ENCODE measurements at places on chromosomes 7 and 10. TPM values are rescaled to one million over a fixed set of nuclear protein-coding genes. Genes with fewer than 3 reads are reported as not detected.
A peak's percentile ranks its signal among the peaks of the same experiment; 100 is the strongest.

DNA sequence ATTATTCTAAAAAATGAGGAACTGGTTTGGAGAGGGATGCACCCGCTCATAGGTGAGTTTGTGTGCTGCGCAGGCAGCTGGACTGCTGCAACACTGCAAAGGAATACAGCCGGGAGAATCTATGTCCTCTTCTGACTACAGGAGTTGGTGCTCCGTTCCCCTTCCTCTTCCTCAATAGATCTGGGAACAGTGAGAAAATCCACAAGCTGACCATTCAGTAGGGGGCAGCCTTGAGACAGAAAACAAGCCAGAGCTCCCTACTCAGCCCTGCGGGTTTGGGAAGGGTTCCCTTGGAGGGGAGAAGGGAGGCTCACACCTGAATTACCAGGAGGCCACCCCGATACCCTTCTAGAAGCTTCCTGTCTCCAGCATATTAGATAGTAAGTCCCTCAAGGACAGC, 87.3 kb upstream of the FOXI2 start:
- DNase-seq = no peak

DNA sequence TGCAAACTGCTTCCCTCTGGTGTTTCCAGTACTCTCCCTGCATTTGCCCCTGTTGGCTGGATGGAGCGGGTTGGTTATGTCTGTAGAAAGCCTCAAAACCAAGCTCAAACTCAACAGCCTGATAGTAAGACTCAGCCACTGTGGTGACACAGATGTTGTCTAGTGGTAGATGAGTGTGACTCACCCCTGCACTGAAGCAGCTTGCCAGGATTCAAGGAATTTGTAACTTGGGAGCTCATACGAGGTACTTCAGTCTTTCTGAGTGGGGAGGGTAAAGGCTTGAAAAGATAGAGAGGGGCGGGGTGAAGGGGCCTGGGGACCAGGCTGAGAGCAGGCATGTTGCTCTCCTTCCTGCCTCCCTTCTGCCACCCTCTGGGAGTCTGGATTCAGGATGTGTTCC, 22.9 kb upstream of the AQP1 start:
- no peak for DNase-seq

DNA sequence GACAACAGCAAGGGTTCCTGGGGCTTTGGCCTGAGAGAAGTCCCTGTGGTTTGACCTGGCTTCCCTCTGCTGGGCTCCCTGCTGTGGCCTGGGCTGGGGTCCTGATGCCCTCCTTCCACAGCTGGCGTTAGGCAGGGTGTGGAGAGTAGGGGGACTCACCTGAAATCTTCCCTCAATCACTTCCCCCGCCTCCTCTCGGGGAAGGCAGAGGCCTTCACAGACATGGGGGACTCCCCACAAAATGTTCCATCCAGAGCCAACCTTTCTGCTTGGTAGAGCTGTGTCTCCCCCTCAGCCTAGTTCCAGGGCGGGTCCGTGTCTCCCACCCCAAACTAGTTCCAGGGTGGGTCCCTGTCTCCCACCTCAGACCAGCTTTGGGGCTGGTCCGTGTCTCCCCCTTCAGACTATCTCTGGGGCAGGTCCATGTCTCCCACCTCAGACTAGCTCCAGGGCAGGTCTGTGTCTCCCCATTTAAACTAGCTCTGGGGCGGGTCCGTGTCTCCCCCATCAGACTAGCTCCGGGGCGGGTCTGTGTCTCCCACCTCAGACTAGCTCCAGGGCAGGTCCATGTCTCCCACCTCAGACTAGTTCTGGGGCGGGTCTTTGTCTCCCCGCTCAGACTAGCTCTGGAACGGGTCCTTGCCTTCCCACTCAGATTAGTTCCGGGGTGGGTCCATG, 2.2 kb downstream of the PVRIG start:
- no peak for DNase-seq

DNA sequence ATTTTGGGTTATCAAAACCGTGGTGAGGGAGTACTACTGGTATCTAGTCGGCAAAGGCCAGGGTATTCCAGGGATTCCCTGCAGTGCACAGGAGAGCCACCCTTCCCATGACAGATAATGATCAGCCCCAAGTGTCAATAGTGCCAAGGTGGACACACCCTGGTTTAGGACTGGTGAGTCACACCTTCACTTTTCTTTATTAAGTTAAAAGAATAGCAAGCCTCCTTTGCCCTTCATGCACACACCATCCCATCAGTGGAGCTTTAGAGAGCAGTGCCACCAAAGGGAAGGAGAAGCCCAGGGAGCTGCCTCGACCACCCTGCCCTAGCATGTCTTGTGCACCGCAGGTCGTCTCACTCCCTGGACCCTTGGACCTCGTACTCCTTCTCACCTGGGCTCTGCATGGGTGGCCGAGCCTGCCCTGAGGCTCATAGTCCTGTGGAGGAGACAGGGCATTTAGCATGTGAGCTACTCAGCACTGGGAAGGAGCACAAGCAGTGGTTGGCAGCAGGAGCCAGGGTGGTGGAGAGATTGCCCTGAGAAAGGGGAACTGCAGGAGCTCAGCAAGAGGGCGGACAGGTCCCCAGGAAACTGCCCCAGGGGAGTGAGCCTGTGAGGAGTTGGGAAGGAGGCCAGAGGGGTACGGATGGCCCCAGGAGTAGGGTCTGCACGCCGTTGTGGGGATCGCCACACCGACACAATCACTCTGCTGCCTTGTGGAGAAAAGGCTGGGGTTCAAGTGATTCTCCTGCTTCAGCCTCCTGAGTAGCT, 17.4 kb downstream of the UBE2D4 start:
- no peak for DNase-seq

DNA sequence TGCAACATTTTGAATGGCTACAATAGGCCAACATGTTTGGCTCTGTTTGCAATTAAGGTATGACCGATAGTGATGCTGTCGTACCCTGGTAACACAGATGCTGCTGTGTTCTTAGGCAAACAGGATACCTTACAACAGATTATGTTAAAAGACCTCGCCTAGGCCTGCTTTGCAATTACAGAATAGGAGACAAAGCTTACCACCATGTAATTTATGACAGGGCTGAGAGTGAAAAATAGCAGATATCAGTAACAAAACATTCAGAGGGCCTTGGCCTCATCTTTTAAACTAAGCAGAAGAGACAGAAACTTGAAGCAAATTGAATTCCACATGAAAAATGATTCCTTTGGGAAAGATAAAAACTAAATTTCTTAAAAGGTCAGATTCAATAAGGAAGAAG, 29.4 kb upstream of the ABLIM1 start:
- no peak for DNase-seq

GRCh38 chr7:157469181-157470016, 132.6 kb downstream of the DNAJB6 start:
- no peak for DNase-seq

DNA sequence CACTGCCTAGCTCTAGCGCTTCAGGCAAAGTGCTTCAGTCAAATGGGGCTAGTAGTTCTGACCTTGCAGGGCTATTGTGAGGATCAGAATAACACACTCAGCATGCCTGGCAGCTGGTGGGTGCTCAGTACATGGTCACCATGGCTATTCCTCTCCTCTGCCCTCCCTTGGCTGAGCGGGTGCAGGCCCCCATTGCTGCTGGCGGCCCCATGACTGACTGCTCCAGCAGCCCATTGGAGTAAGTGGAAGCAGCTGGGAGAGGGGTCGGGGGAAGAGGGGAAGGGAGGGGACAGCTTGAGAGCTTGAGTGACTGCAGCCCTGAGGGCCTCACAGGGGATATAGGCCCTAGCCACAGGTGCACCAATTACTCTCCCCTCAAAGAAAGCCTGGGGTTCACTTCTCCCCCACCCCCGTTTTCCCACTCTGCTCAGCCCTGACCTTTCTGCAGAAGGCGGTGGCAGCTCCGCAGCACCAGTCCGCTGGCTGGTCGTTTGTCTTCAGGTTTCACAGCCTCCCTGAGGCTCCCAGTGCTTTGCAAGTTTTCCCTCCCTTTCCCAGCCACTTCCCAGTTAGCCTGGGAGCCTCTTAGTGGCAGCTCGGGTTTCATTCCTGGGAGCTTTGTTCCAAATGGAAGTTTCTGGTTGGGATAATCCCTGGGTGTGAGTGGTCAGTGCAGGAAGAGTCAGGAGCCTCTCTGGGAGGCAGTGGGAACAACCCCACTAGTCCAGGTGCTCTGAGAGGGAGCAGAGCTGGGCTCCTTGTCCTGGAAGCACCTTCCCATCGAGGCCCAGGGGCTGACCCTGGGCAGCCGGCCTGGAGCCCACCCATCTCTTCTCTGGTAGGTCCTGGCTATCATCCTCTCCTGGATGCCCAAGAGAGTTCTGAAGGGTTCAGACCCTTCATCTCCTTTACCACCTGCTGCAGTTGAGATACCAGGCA, 16.3 kb downstream of the FGF8 start:
- DNase-seq = no peak

GRCh38 chr10:116241085-116241484, 31.9 kb downstream of the GFRA1 start:
- no peak for DNase-seq

DNA sequence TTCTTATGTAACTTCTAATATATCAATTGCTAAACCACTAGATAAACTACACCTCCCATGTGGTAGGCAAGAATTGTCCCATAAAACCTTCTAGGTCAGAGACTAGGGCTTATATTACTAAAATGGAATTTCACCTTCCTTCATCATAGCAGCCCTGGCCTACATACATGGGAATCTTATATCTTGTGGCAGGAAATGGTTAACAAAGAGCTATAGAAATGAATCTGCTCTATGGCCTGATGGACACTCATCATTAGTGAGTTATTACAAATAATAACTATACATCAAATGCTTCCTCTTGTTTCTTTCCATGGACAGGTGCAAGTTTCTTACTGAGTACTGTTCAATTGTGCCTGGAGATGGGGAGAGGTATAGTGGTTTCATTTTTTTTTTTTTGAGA, 62.3 kb upstream of the PDLIM1 start:
- no peak for DNase-seq

DNA sequence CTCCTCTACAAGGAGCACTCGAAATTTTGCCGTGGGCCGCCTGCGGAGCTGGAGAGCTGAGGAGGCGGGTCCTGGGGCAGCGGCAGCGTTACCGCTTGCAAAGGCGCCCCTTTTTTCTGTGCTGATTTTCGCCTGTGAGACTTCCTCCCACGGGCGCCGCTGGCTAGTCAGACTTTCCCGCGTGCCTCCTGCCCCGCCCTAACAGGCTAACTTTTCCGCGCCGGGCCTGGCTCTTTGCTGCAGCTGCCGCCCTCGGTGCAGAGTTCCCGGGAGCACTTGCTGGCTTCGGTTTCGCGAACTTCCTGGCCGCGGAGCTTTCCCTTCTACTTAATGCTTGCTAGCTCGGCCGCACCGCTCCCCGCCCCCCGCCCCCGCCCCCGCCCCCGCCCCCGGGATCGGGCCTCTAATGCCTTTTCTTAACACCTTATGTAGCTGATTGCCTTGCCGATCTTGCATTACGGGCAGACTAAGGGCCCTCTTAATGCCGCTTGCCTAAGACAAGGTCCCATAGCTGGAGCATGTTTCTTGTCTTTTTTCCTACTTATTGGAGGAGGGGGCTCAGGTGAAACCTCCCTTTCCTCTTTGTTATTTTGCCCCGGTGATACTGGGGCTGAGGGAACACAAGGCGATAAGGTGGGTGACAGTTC, 37.9 kb upstream of the RASGEF1A start:
- DNase-seq = peak; percentile 51

- no peak for DNase-seq
These were observed 144.6 kb downstream of the TPK1 start for GRCh38 chr7:144691240-144691639.

- no peak for DNase-seq
These were observed 4.4 kb downstream of the ZP3 start for GRCh38 chr7:76428868-76429805.

DNA sequence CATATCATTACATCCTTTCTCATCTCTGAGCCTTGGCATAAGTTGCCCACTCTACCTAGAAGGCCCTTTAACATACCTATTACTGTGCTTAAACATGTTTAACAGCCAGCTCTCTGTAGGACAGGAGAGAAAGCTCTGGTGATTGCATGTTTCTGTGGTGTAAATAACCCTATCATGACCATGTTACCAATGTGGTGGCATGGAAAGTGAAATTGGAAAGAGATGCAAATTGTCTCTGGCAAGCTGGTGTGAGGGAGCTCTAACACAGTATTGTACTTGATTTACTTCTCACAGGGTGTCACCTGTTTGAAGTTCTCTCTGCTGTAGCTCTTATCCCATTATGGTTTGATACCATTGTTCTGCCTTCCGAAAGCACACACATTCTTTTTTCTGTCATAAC, 231.8 kb upstream of the DKK1 start:
- DNase-seq = no peak

- DNase-seq = no peak
These were observed 55.8 kb downstream of the PTN start for GRCh38 chr7:137287651-137288258.

- no peak for DNase-seq
These were observed 626.4 kb downstream of the TNS3 start for GRCh38 chr7:46955531-46955930.

DNA sequence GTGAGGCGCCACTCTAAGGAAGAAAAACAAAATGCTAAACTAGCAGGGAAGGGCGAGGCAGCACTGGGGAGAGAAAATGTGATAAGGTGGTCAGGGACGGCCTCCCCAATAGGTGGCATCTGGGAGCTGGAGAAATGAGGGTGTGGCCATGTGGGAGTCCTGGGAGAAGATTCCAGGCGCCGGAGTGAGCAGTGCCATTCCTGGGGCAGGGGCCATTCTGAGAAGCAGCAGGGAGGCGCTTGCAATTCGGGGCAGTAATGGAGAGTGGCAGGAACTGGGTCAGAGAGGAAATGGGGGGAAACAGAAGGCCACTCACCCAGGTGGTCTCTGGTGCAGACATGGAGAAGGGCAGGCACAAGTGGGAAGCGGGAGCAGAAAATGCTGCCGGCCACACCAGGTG, 61.8 kb upstream of the LRRC18 start:
- DNase-seq = no peak

GRCh38 chr7:54995610-54996363, 23.0 kb upstream of the EGFR start:
- peak; percentile 33 for DNase-seq

DNA sequence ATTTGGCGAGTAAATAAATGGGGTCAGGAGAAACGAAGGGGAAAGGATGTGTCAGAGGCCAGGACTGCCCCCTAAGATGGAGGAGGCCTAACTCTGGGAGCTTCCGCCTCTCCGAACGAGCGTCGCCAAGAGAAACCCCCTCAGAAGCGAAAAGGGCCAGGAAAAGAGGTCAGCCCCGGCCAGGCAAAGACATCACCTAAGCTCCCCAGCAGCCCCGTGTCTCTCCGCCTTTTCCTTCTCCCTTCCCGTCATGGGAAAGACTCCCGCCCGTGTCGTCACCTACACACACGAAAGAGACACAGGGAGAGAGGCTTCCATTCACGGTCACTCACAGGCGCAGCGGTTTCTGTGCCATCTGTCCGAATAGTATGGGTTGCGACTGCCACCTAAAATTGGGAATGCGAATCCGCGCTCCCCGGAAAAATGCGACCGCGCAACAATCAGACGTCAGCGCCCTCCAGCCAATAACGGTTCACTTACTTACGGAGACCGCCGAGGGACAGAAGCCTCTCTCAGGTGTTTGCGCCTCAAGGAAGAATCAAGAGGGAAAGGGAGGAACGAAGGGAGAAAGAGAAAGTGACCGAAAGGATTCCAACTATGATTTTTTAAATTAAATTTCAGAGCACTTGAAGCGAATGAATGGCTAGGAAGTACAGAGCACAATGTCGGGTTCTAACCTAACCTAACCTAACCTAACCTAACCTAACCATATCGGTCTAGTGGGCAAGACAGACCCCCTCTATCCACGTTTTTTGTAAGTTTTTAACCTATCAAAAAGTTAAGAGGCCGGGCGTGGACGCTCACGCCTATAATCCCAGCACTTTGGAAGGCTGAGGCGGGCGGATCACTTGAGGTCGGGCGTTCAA, at the start of gene CWF19L1:
CWF19L1 (minus strand) TSS at position 400 of the 866 bp plus-strand sequence; CDS start at position 355, 45 bp downstream.
- DNase-seq = peak; percentile 80

The ELMO1 gene
- 99.8 TPM for total RNA-seq

The PRKG1 gene
- not detected for total RNA-seq

The AKR1C1 gene
- total RNA-seq = 1.1 TPM

The FKBP9 gene
- 0.33 TPM for total RNA-seq

The ENO4 gene
- total RNA-seq = not detected

The HOXA11 gene
- total RNA-seq = not detected

The LGI1 gene
- total RNA-seq = not detected

The WEE2 gene
- total RNA-seq = not detected

All from activated CD4-positive, alpha-beta T cell treated with anti-CD3 and anti-CD28 coated beads, Interleukin-2, amount 10 ng/mL, durations not matched to agents 7 days and 5 days (primary cell).